ENCODE measurements at places on chromosomes 5 and 9. TPM values are rescaled to one million over a fixed set of nuclear protein-coding genes. Genes with fewer than 3 reads are reported as not detected.

DNA sequence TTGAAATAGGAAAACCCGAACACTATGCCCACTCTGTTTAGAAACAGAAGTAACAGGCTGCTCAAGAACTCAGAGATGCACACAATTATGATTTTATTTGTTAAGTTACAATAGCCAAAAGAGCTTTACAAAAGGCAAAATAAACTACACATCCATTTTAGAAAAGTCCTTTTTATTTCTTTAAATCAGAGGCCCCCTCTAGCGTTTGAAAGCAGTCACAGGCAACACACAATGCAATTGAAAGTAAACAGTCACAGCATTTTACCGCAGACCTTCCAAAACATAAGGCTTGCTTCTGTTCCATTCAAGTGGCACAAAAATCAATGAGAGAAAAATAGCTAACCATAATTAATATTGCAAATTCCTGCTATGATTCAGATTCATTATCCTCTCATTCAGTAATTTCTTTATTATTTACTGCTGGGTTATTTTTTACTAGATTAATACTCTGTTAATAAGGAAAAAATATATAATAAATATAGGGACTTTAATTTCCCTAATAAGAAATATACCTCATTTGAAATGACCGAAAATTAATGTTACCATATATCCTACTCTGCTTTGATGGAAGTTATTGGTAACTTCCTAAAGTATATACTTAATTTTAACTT lies 78.3 kb downstream of the CEP120 start:
- peak; percentile 22 for DNase-seq

DNA sequence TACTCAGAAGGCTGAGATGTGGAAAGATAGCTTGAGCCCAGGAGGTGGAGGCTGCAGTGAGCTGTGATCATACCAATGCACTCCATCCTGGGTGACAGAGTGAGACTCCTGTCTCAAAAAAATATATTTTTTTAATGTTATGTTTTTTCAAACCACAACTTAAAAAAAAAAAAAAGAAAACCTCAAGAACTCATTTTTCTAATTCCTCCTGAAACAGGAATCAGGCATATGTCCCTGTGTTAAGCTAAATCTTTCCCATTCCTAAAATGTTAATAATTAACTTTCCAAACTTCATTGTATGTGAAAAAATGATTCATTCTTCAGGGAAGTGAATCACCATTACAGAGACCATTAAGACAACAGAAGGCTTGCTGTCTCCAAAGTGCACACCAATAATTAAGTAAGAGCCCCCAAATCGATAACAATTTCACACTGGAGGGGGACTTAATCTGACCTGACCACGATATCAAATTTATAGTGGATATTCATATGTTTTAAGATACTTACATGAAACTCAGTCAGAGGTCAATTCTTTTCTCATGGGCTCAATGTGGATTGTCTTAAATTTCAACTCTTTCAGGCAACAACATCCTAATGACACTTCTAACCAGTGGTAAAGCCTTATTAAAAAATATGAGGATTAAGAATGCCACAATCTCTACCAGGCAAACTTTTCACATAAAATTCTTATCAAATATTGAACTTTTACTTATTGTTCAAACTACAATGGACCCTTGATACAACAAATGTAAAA lies 5.2 kb downstream of the CEMIP2 start:
- DNase-seq: peak; percentile 78

Gene CD14
- total RNA-seq: not detected

Gene PCDHGA10
- 0.71 TPM for total RNA-seq

Gene TMEM167A
- 79.1 TPM for total RNA-seq

Gene CLIC3
- total RNA-seq: 11.0 TPM

GRCh38 chr5:125874717-125875116 lies 548.5 kb upstream of the GRAMD2B start:
- DNase-seq: peak; percentile 40

DNA sequence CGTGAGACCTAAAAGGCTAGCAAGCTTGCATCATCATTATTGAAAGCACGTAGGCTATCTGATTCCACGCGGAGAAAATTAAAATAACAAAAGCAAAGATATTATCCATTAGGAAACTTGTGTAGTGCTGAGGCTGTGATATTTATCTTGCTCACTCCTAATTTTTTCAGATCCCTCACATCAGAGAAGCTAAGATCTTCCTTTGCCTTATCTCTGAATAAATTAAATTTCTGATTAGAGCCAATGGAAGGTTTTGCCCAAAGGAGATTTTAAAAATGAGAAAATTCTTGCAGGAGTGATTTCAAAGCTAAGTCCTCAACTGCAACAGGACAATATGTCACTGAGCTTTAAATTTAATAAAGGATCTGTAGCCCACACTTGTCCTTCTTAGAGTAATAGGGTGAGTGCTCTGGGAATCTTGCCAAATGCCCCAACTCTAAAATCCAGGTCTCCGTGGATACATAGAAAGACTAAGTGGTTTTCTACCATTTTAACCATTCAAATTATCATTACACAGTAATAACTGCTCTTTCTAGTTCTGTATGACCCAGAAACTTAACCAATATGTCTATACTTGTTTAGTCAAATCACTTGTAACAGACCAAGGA lies 295.0 kb downstream of the CAAP1 start:
- DNase-seq: no peak

DNA sequence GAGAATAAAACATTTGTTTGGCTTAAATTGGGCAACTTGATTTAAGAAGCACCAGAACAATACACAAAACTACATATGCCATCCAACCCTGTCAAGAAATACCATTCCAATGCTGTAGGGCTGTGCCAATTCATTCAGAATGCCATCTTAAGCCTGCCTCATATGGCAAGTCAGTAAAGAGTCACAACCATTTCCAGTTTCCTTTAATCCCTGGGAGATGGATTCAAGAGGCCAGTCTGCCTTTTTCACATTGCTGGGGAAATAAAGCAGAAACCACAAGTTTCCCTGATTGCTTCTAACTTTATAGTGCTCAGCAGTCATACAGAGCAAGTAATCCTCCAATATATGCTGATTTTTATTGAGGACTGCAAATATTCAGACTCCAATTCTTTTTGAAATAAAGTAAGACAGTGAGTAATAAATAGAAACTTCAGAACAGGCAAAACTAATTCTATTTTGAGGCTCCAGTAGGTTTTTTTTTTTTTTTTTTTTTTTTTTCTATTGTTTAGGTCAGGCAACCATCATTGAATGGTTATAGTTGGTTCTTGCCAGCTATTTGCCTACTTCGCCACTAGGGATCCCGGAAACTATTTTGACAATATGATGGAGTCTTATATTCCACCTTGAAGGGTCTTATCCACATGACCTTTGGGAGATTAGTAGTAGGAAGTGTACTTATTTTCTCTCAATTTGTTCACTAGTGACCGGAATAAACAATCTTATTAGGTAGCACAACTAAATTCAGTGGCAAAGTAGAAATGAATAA lies 400.9 kb upstream of the MEF2C start:
- peak; percentile 40 for DNase-seq

Gene N4BP3
- total RNA-seq: 0.05 TPM

Gene CDKN2B-AS1
- total RNA-seq: 9.2 TPM

Gene CCDC112
- total RNA-seq: 4.8 TPM

DNA sequence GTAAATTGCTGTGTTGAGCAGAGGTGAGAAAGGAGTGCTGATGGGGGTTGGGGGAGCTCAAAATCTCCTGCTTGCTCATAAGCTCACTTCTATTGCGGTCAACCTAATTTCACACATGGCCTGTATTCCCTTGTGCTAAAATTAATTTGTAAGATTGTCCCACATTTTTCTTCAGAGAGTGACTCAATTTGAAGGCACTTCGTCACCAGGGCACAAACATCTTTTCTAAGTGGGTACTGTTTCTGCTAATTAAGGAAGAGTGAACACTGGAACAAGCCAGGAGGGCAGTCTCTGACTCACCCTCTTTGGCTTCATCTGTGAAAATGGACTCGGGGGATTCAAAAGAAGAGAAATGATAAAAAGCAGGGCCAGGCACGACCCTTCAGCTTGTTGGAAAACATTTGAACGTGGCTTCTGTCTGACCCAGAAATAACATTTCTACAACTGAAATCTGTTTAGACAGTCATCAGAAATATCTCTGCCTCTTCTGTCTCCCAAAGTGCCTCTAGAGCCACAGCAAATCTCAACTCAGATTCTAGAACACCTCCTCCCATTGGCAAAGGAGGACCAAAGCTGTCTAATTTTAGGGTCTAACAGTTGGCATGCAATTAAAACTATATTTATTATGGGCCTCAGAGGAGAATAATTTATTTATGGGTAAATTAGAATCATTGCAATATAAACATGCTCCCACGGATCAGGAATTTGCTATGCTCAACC lies 49.8 kb downstream of the FEM1C start:
- DNase-seq: peak; percentile 73

DNA sequence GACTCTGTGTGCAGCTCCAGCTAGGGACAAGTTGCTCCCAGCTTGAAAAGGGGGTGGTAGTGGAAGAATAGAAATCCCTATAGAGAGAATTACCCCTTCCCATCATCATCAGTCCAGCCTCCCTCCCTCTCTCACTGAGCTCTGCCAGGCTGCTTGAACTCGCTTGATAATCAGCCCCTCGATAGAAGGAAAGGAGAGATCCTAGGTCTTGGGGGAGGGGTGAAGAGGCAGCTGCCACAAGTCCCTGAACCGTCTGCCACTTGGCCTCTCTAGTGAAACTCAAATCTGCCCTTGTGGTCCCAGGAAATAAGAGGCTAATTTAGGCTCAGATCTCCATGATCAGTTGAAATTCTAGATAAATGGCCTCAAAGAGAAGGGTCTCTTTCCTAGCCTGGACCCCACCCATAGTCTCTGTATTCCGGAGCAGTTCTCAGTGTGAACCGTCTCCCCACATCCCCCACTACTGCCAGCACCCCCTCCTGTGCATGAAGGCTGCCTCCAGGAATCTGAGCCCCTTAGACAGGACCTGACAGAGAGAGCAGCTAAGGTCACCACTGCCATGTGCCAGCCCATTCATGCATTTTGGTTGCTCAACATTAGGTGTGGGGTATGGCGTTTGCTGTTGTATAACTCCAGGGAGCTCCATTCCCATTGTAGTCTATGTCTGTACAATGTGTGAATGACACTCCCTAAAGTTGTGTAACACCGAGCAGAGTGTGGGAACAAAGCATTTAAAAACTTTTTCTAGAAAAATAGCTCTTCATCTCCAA lies 5.5 kb downstream of the DNAJB5 start:
- no peak for DNase-seq

GRCh38 chr5:103119070-103119764 lies 721 bp downstream of the GIN1 start:
- no peak for DNase-seq
